Forelimb muscle (tissue), 1 donor: ENCODE measurements at places on chromosomes 3 and 15.
A peak's percentile ranks its signal among the peaks of the same experiment; 100 is the strongest.

DNA sequence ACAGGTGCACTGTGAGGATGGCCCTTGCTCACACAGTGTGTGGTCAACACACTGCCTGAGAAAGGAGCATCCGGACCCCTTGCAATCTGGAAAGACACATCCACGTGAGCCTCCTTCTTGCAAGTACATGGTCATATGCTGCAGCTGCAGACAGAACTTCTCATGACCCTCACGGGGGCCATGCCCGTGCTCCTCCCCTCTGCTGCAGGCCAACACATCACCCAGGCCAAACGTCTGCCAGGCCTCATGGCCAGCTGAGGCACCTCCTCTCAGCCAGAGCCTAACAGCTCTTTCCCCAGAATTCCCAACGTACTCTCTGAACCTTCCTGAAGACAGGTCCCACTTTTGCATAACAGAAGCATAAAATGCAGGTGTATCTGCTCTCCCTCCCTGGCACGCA lies 25.3 kb downstream of the SLC41A3 start:
- DNase-seq: no peak

GRCh38 chr3:132154619-132155018 lies 119.8 kb upstream of the CPNE4 start:
- DNase-seq: no peak

GRCh38 chr3:139710212-139710611 lies 32.4 kb upstream of the NMNAT3 start:
- DNase-seq: no peak

- peak; percentile 36 for DNase-seq
Observed at GRCh38 chr15:60972301-60972700, 256.8 kb downstream of the RORA start.

DNA sequence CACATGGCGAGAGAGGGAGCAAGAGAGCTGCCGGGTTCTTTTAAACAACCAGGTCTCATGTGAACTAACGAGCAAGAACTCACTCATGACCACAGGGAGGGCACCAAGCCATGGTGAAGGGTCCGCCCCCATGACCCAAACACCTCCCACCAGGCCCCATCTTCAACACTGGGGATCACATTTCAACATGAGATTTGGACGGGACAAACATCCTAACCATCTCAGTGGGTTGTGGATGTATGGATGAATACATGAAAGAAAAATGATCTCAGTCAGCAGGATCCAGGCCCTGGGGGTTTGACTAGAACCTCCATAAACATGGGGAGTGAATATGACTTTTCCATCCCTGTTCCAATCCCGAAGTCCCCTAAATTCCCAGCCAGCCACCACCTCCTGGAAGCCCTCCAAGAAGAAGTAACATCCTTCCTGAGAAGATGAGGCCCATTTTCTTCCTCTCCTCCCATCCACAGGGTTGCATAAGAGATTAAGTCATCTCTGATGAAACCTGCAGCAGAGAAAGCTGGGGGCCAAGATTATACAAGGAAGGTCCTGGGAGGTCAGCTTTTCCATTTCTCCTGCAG lies 9.5 kb downstream of the CAV3 start:
- DNase-seq: no peak

- DNase-seq: peak; percentile 13
Observed at GRCh38 chr3:79016587-79017376, 751.0 kb downstream of the ROBO1 start.

GRCh38 chr3:126952261-126952982 lies 30.5 kb upstream of the PLXNA1 start:
- no peak for DNase-seq

- DNase-seq: no peak
Observed at GRCh38 chr3:15342945-15343344, 10.6 kb upstream of the SH3BP5 start.

GRCh38 chr15:41278319-41278718 lies 47.3 kb downstream of the CHP1 start:
- DNase-seq: no peak

- DNase-seq: no peak
Observed at GRCh38 chr15:60419753-60420152, 22.0 kb upstream of the ANXA2 start.

- DNase-seq: no peak
Observed at GRCh38 chr15:57611938-57612337, 20.2 kb downstream of the MYZAP start.

DNA sequence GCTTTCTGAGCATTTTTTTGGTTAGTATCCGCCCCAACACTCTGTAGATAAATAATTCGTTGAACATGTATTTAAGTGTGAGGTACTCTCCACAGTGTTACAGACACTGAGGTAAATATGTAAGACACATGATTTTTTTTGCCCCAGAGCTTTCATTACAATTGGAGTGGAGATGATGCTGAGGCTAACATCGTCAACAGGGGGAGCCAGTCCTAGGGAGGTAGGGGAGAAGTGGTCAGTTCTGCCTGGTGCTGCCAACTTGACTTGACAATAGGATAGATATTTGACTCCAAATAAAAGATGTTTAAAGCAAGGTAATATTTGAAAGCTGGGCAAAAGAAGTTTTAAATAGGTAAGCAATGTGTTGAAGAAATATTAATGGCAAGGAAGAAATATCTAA lies 295.7 kb downstream of the UNC13C start:
- no peak for DNase-seq

DNA sequence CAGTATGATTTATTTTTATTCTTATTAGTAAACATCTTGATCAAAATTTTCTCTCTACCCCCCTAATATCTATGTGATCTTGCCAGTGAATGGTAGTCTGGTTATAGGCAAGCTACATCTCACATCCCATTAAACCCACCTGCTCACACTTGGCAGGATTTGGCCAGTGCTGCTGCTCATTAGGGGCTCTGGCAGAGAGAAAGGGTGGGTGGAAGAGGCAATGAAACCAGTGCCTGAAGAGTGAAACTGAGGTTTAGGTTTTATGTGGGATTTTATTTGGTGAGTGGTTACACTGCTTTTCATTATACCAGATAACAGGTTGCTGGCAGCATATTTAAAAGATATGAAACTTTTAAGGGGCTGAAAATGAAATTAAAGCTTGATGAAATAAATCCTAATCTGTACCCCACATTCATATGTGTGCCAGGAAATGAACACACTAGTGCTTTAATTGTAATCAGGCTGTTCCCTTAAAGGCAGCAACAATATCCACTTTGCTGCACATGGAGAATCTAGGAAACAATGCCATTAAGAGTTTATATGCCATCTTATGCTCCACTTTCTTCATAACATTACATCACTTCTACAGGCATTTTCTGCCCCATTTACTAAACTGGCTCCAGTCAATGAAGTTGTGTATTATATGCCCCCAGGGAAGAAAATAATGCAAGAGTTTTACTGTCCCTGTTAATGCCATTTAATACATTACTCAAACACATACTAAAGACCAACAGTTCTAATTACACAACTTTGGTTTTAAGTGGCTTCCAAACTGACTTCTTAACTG lies 688.7 kb downstream of the MECOM start:
- DNase-seq: no peak

GRCh38 chr15:95684126-95684525 lies 646.4 kb upstream of the NR2F2 start:
- DNase-seq: no peak

GRCh38 chr3:195738274-195739044 lies 17.7 kb downstream of the MUC20 start:
- no peak for DNase-seq

- no peak for DNase-seq
Observed at GRCh38 chr3:59411694-59412093, 361.9 kb upstream of the CFAP20DC start.

DNA sequence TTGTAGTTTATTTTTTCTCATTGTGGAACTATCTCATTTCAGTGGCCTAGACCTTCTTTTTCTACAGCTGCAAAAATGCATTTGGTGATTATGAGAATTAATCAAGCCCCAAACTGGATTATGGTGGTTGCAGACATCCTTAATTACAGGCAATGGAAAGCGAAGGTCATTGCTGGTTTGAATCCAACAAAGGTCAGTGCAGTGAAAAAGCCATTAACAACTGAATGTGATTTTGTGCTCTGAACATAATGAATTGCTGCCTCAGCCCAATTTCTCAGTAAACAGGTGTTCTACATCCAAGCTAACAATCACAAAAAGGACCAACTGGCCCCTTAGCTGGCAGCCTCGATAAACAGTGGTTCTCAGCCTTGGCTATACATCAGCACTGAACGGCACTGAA lies 260.1 kb upstream of the DPPA4 start:
- no peak for DNase-seq

DNA sequence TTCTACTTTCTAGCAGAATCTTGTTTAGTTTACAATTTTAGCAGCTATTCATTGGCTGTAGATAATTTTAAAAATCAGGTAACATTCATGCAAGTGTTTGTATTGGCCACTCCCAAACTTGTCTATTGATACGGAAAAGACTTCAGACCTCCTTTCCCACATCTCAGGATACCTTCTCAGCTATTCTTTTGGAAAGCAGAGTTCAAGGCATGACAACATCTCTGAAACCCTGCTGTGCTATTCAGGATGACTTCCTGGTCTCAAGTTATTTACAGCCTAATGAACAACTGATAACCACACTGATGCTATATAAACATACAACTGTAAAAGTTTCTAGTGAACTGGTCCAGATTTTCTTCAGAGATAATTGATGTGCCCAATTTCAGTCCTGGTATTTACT lies 55.8 kb downstream of the DZIP3 start:
- no peak for DNase-seq

DNA sequence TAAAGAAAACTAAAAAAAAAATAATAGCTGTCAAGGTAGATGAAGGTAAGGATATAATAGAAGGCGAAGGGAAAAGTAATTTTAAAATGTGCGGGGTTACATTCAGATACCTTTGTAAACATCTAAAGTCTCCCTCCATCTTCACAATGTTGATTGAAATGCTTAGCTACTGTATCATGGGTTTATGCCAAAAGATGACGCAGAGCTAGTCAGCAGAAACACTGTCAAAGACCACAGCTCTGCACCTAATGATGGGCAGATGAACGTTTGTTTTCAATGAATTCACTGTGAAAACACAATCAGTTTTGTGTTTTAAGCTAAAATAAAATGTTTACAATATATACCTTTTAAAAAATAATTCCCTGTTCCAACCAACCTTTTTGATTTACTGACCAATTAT lies 61.2 kb downstream of the RFTN1 start:
- DNase-seq: no peak

GRCh38 chr3:108830381-108830780 lies 7.8 kb downstream of the TRAT1 start:
- DNase-seq: no peak

GRCh38 chr15:64379216-64379960 lies 1.9 kb downstream of the PCLAF start:
- no peak for DNase-seq

DNA sequence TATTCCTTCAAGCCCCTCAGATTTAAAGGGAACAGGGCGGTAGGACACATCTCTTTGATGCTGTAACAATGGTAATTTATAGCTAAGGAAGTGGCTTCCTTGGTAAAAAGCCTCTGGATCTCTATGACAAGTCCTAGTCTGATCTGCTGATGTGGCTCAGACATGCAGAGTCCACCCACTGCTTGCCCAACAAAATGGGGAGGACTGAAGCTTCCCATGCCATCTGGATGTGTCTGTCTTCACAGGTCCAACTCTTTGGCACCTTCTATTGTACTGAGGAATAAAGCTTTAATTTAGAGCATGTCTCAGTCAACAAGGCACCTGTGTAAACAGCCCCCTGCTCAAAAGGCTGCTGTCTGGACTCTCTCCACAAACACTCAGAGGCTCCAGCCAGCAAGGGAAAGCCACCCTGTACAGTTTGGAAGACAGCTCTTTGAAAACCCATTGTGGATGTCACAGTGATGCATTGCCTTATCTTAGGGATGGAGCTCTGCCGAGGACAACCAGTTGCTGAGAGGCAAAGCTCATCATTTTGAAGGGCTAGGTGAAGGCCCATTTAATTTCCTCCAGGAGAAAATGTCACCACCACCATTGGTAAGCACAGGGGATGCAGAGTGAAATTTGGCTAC lies 348.6 kb upstream of the GRM7 start:
- DNase-seq: no peak

- no peak for DNase-seq
Observed at GRCh38 chr3:158771982-158772381, 29.9 kb upstream of the MFSD1 start.

GRCh38 chr3:33186524-33187367 lies 31.9 kb downstream of the SUSD5 start:
- DNase-seq: no peak

DNA sequence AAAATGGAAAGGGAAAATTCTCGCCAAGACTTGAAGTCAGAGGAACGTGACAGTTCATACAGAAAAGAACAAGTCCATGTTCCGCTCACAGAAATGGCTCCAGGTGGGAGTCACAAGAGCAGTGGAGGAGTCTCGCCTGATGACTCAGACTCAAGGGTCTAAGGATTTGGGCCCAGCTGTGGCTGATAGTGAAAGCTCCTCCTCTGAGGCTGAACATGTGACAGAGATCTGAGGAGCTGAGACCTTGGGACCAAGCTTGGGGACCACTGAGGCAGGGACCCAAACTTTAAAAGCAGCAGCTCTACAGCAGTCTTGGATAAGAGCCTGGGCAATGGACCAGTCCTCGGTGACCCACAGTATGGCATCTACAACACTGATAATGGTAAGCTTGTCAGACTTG lies 9.3 kb upstream of the VEPH1 start:
- DNase-seq: no peak

GRCh38 chr3:40103829-40104228 lies 205.7 kb upstream of the EIF1B start:
- DNase-seq: no peak

GRCh38 chr15:99451484-99451883 lies 114.3 kb upstream of the MEF2A start:
- DNase-seq: no peak

GRCh38 chr15:88243895-88244787 lies 12.4 kb downstream of the NTRK3 start:
- DNase-seq: no peak

DNA sequence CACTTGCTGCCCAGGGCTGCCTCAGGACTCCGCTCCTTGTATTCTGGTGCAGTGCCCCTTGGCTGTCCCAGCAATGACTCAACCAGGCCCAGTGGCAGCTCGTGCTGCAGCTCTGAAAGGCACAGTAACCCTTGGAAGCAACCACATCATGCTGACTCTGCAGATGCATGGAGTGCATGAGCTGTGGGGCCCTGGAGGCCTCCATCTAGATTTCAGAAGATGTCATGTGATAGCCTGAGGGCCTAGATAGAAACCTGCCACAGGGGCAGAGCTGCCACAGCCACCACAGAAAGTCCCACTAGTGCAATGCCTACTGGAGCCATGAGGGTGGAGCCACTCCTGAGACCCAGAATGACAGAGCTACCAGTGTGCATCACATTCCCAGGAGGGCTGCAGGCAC lies 117.1 kb upstream of the SMAD3 start:
- DNase-seq: no peak

- DNase-seq: no peak
Observed at GRCh38 chr15:71112429-71112828, 2.8 kb upstream of the THSD4 start.

- no peak for DNase-seq
Observed at GRCh38 chr15:83109532-83109931, 2.1 kb downstream of the TM6SF1 start.

DNA sequence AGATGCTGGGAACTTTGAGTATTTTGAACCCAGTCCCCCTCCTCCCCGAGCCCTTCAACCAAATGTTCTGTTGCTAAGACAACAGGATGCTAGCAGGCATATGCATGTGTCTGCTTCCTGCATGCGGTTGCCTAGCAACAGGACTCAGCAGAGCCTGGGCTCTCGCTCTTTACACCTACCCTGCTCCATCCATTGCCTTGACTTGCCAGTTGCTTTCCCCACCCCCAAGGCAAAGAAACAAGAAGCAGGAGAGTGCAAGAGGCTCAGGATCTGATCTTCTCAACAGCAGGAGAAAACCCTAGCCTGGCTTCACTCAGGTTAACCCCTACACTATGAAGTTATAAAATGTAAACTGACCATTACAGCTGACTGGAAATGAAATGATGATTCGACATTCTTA lies 393.0 kb downstream of the IGSF11 start:
- no peak for DNase-seq

- DNase-seq: no peak
Observed at GRCh38 chr3:187594272-187594671, 75.9 kb downstream of the SST start.
